ENCODE measurements at places on chromosomes 3 and 15.

DNA sequence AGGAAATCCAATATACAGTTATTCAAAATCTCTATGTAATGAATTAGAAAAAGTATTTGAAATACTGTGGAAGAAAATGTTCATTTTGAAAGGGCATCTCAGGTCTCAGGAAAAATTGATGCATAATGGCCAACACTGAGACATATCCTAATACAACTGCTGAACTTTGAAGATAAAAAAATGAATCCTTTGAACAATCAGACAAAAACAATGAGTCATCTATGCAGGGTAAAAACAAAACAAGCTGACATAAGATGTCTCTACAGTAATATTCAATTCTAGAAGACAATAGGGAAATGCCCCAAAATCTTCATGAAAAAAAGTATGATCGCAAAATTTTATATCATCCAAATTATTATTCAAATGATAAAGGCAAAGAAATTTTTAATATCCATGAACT lies 34.0 kb upstream of the ZNF280D start:
- no peak for DNase-seq

- no peak for DNase-seq
These were observed 709.6 kb upstream of the CFAP20DC start for GRCh38 chr3:59759298-59760031.

GRCh38 chr3:158086776-158087175 lies 19.4 kb downstream of the SHOX2 start:
- DNase-seq = no peak

DNA sequence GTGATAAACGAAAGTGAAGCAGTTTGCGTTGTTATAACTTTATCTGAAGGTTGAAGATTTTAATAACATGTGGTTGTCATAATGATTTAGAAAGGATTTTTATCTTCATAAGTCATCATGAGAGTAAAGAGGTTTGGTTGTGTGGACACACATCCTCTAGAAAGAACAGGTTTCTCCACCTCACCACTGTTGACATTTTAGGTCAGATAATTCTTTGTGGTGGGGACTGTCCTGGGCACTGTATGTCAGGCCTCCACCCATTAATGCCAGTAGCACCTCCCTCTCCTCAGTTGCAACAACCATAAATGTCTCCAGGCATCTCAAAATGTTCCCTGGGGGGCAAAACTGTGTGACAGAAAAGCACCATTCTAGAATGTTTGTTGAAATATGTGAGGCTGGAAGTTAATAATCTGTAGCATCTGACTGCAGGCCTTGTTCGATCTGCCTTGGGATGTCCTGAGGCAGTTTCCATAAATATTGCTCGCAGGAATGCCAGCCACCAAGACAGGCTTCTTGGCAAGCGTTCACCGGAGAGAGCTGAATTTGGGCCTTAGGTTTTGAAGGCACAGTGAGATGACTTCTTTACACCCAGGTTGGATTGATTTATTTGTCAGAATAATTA lies 100.1 kb downstream of the ADAMTSL3 start:
- DNase-seq = no peak

DNA sequence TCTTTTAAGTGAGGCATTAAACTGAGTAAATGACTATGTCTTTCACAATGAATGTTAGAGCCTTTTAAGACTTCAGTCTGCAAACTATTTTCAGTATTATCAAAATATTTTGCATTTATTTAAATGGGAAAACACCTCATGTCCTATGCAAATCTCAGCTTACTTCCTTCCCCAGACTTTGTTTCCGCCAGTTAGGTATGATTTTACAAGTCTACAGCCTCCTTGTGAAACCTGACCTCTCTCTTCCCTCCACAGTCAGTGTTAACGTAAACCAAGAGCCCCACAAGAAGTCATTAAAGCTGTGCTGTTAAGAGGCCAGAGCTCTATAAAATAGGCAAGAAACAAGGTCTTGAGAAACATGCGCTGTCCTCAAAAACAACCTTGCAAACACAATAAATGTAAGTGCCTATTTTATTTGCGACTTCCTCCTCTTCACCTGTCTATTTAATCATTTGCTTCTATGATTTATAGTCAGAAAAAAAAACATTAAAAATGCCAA lies 48.3 kb downstream of the PRTG start:
- DNase-seq = no peak

- no peak for DNase-seq
These were observed 204.6 kb upstream of the STRIT1 start for GRCh38 chr3:155497930-155498647.

- no peak for DNase-seq
These were observed 42.9 kb upstream of the LMCD1 start for GRCh38 chr3:8458711-8459110.

DNA sequence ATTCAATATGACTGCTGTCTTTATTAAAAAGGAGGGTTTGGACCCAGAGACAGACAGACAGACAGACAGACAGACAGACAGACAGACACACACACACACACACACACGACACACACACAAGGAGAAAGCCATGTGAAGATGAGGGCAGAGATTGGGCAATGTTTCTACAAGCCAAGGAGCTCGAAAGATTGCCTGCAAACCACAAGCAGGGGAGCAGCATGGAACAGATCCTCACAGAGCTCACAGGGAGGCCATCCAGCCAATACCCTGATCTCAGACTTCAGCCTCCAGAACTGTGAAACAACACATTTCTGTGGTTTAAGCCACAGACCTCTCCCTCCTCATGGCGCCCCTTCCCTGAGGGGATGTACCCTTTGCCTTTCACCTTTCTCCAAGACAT lies 35.8 kb upstream of the ABHD2 start:
- no peak for DNase-seq

GRCh38 chr3:12286927-12287726 lies 1.7 kb upstream of the PPARG start:
- DNase-seq = no peak

DNA sequence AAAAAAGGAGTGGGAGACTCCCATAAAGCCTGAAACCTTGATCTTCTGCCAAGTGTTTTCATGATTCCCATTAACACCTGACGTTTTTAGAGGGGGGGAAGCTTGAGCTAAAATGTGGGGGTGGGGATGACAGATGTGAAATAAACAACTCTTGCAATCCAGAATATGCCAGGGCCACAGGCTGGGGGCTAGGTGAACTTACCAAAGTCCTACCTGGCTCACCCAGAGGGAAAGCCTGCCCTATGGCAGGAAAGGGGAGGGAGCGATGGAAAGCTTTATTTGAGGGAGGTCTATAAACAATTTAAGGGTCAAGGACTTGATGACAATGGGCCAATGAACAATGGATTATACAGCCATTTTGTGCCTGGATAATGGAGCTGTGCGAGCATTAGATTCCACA lies 108.3 kb downstream of the LRIG1 start:
- no peak for DNase-seq

DNA sequence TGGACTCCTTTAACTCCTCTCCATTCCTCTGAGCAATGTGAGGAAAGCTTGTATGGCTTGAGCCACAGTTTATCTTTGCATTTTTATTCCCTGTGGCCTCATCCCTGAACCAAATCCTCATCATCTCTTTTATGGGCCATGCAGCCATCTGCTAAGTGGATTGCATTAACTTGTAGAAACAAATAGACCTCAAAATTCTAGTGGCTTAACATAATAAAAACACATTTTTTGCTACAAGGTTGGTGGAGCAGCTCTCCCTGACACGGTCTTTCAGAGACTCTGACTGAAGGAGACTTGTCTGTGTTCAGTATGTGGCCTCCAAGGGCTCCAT lies 135.3 kb downstream of the RPL22L1 start:
- no peak for DNase-seq

DNA sequence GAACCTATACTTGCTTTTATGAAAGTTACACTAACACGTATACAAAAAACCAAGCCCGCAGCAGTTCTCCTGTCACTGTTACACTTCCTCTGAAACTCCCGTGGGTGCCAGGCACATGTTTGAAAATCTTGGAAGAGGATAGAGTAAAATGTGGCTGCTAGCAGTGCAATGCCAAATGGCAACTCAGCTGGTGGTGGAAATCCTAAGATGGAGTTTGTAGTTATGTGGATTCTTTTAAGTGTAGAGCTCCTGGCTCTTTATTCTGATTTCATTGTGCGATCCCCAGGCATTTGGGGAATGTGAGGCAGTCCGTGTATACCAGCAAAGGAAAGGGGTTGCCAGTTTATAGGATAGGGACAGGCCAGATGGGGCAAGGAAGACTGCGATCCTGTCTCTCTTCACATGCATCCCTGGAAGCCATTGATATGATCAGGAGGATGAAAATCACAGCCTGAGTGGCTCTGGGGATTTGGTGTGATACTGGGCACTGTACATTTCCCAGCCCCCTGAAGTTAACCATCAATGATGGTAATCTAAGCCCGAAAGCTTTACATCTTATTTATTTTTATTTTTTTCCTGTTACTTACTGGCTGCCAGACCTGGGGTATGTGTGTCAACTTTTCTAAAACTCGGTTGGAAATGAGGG lies 1.1 kb downstream of the STAC start:
- no peak for DNase-seq

GRCh38 chr15:39851500-39852092 lies 68.5 kb downstream of the GPR176 start:
- DNase-seq = no peak

- DNase-seq = no peak
These were observed 34.1 kb upstream of the RASGRP1 start for GRCh38 chr15:38598749-38599148.

DNA sequence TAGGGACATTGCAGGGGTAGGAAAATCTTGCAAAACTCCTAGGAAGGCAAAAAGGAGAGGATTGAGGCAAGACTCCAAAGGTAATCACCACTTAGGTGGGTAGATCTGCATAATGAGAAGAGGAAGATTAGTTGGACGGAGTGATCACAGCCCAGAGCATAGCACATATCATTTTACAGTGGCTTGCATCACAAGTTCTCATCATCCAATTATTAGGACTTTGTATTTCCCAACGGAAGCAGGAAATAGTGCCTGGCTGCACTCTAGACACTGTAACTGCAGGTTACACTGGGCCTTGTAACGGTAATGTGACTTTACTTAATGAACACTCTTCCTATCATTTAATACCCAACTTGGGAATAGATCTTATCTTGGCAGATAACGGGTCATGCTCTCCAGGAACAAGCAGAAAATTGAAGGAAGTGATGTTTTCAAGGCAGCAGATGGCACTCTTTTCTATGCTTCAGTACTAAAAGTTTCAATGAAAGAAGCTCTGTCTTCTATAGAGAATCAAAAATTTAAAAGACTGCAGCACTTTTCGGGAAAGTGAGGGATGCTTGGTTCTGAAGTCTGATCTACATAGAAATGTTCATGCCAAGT lies 101.9 kb upstream of the KCNMB2 start:
- no peak for DNase-seq

DNA sequence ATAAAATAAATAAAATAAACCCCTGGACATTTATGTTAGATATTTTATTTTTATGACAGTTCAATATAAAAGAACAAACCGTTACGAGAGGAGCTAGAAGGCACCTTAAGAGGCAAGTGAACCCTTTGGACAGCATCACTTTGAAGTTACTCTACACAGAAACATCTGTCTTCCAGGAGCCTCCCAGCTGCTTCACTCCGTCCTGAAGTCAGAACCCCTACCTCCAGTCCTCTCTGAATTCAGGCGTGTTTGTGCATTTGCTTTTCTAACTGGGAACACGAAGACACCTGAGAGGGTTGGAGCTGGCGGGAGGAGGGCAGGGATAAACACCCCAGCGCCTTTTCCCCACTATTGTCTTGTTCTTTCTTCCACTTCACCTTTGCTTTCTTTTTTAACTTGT lies 46.2 kb downstream of the CMTM7 start:
- no peak for DNase-seq

- no peak for DNase-seq
These were observed 153.4 kb downstream of the OTOL1 start for GRCh38 chr3:161649900-161650484.

- DNase-seq = no peak
These were observed 11.5 kb downstream of the SNX33 start for GRCh38 chr15:75659141-75659771.

- DNase-seq = no peak
These were observed 302.5 kb upstream of the ATP11B start for GRCh38 chr3:182490596-182491491.

- no peak for DNase-seq
These were observed 29.0 kb upstream of the NR2E3 start for GRCh38 chr15:71781179-71781964.

GRCh38 chr15:38588672-38589071 lies 24.1 kb upstream of the RASGRP1 start:
- DNase-seq = no peak

- no peak for DNase-seq
These were observed 218.6 kb downstream of the SNRPN start for GRCh38 chr15:25173241-25174028.

GRCh38 chr15:73210630-73211029 lies 158.1 kb downstream of the HCN4 start:
- no peak for DNase-seq

GRCh38 chr3:173371848-173372487 lies 25.6 kb upstream of the NLGN1 start:
- DNase-seq = no peak

DNA sequence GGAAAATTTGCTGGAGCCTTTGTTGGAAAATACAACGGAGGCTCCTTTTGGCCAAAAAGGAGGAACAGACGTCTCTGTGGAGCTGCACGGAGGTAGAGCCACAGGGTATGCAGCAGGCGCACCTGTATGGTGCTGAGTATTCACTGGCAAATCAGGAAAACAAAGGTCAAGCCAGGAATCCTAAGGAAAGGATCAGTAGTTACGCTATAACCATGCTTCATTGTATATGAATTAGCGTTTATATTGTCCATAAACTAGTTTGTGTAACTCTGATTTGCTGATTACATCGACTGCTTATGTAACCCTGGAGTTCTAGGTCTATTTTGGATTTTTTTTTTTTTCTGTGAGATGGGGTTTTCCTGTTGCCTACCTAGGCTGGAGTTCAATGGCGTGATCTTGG lies 45.4 kb downstream of the LPP start:
- no peak for DNase-seq

- DNase-seq = no peak
These were observed 36.0 kb upstream of the BDH1 start for GRCh38 chr3:197591816-197592215.

GRCh38 chr15:85542895-85543331 lies 162.5 kb downstream of the AKAP13 start:
- no peak for DNase-seq

DNA sequence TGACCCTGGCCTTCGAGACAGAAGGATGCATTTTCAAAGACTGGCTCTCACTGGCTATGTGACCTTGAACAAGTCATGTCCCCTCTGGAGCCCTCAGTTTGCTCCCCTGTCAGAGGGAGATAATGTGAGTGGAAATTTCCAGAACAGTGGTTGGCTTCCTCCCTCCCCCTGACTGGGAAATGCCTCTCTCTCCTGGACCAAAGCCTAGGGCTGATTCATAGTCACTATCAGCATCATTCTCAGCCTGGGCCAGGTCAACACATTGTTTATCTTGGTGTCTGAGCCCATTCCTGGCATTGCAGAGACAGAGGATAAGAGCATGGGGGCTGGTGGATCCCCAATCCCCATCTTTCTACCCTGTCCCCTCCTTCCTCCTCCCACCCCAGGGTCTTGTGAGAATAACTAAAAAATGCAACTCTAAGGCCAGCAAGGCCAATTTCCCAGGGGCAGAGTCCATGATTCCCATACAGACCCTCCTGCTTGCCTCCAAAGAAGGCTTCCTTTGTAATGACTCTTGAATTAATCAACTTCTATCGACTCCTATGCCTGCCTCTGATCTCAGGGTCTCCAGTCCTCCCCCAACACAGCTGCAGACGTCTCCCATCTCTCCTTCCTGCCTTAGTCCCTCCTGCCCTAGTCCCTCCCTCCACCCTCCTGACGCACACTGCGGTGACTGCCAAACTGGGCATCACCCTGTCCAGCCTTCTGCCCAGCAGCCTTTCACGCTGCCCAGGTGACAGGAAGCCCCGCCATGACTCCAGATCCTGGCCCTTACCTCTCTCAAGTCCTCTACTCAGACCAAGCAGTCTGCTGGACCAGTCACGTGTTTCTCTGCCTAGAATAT lies 35.4 kb upstream of the CORO2B start:
- DNase-seq = no peak

- no peak for DNase-seq
These were observed 111.6 kb downstream of the KBTBD8 start for GRCh38 chr3:67109651-67110204.

All from activated T-helper 9 cell treated with anti-CD3 and anti-CD28 coated beads, Interleukin-2, amount 50 U/mL, for 16 hours (primary cell).